ENCODE measurements at places on chromosomes 1 and 21.

- DNase-seq, result no peak
These were observed 2.5 kb downstream of the RHOC start for GRCh38 chr1:112704391-112704933.

DNA sequence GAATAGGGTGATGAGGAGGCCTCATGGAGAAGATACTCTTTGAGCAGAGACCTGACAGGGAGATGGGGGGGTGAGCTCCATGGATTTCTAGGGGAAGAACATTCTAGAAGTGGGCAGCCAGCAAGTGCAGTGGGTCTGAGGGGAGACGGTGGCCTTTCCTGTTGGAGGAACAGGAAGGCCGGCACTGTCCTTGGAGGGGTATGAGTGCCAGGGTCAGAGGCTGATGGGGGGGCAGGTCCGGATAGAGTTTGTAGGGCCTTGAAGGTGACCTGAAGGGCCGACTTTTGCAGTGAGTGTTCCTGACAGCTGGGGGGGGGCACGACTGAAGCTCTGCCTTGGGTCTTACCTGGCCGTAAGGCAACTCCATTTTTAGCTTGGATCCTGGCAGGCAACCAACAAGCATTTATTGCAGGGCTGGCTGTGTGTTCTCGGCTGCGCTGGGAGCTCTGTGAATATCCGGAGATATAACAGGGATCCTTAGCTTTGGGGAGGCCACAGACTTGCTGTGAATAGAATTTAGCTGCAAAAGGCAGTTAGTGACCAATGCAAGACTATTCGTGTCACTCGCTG is 130.6 kb downstream of the MRPS6 start:
- DNase-seq, result no peak

GRCh38 chr1:200139661-200140250 is 112.2 kb downstream of the NR5A2 start:
- DNase-seq, result no peak

GRCh38 chr1:223512057-223512456 is 118.8 kb downstream of the CCDC185 start:
- no peak for DNase-seq

- DNase-seq, result no peak
These were observed 293.9 kb downstream of the SDCCAG8 start for GRCh38 chr1:243549791-243550190.

- DNase-seq, result no peak
These were observed 129.3 kb downstream of the CNIH3 start for GRCh38 chr1:224745394-224745793.

GRCh38 chr1:52658795-52659194 is 25.8 kb downstream of the SHISAL2A start:
- no peak for DNase-seq

DNA sequence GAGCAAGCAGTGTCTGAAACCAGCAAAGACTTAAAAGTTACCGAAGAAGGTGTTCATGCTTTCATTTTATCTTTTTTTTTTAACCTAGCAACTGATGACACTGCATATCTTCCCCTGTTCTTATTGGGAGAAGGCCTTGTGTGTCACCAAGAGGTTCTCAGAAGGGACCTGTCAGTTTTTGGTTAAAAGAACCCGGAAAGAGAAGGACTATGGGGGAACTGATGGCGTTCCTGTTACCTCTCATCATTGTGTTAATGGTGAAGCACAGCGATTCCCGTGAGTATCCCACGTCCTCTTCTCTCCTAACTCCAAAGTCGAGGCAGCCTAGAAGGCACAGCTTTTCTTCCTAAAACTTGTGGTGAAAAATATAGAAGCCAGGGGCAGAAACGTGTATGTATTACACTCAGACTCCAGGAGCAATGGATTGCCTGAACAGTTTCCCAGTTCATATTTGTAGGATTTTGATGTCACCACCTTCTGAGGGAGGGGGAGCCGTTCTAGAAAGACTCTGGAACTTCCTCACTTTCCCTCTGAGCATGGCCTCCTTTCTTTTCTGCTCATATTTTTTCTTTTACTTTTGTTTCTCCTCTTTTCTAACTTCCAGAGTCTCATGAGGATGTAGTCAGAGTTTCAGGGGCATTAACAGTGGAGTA is at the start of gene MR1:
Gene MR1, plus strand, starts transcription at position 185 of the 653 bp plus-strand sequence. Its CDS starts 25 bp downstream, at position 210.
- DNase-seq, result no peak

- no peak for DNase-seq
These were observed 9.9 kb upstream of the ANKRD13C start for GRCh38 chr1:70364439-70364838.

- DNase-seq, result no peak
These were observed 583.5 kb upstream of the ZP4 start for GRCh38 chr1:238474263-238474662.

Measured in stimulated activated CD8-positive, alpha-beta memory T cell treated with anti-CD3 and anti-CD28 coated beads, Interleukin-15, amount 100 ng/mL, for 1 hour (primary cell).